ENCODE measurements at places on chromosomes 4 and X.

GRCh38 chr4:1496116-1496642 is 89.9 kb upstream of the NKX1-1 start:
- no peak for DNase-seq

DNA sequence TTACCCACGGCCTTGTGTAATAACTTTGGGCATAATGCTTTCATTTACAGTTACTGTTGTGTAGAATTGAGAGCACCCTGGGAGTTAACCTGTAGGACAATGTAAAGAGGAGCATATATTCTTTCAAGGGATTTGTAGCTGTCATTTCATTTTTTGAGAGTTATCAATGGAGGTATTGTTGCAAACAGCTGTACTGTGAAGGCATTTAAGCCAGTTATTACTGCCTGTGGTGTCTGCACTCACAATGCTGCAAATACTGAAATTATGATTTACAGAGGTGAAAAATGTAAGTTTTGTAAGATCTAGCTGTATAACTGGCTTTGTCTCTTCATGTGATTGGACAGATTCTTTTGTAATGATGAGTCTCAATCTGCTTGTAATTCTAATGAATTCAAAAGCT is 131.5 kb upstream of the FAT1 start:
- no peak for DNase-seq

DNA sequence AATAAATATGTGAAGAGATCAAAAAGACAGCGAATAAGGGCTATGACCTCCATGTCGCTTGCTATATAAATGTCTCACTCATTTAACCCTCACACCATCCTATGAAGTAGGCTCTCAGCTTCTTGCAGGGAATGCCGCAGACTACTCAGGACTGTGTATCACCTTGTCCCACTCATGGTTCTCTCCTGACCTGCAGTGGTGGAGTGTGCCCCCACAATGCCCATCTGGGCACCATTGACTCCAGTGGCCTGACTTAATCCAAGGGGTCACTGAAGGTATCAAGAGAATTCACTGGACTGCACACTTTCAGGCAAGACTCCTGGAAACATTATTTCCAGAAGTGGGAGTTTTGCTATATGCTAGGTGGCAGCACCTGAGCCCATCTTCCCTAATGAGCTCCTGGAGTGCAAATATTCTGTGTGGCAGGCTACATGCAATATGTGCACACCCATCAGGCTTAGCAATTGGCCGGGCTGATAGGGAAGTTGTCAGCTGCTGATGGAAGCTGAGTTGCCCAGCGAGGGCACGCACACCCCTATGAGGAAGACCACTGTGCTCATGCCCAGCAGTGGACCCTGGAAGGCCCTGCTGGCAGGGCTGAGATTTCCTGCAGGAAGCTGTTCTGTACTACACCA is 8.2 kb upstream of the EFNB1 start:
- DNase-seq = no peak

DNA sequence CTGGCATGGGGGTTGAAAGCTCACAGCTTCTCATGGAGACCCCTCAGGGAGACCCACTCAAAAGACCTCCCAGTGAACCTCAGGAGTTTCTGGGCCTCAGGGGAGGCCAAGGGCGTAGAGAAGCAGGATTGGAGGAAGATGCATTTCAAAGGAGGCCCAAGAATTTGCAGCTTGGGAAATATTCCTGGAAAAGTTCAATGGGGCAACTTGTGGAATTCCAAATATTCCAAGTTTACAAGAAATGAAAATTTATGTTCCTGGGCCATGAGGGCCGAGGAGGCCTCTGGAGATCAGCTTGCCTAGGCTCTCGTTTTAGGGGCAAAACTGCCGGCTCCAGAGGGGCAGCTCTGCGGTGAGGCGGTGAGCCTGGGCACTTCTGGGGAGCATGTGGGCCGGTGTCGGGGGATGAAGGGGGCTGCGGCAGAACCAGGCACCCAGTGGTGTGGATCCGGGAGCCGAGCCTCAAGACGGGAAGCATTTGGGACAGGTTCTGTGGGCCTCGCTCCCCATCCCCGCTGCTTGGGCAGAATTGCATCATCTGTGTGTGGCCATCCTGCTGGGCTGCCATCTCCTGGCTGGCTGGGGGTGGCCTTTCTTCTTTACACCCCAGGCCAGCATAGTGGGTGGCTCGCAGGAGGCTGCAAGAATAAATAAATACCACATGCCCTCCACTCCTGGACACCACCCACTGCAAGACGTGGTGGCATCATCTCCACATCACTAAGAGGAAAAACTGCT is 54.6 kb upstream of the GPR78 start:
- DNase-seq = no peak

DNA sequence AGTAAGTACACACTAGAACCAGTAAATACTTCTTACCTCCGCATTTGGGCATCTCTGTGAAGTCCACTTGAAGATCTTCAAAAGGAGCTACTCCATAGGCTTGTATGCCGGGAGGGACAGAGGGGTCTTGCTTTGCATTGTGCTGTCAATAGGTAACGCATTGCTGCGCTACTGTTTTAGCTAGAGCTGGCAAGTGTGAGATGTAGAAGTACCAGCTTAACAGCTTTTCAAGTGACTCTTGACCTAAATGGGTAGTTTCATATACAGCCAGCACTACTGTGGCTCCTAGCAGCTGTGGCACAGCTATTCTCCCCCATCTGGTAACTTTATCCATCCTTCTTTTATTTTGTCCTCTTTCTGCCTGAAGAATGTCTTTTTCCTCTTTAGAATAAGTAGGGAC is 205.3 kb upstream of the KLF8 start:
- no peak for DNase-seq

DNA sequence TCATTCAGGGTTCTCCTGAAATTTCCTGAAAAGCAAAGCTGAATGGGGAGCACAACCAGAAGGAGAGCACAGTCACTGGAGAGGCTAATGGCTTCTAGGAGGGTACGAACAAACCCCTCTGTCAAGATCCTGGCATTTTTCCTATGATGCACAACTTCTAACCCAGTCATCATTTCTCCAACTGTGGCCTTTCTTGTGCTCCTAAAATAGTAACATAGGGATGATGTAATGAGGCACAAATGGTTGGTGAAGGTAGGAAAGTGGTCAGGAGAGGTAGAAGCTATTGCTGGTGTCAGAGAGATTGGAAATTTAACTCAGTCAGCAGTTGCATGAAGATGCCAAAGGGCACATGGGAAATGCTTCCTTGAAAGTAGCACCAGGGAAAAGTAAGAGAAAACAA is 52.7 kb downstream of the SLC10A7 start:
- no peak for DNase-seq
